Stimulated activated CD8-positive, alpha-beta memory T cell treated with anti-CD3 and anti-CD28 coated beads, Interleukin-15, amount 100 ng/mL, for 4 hours (primary cell): ENCODE measurements at places on chromosomes 3 and 15.

DNA sequence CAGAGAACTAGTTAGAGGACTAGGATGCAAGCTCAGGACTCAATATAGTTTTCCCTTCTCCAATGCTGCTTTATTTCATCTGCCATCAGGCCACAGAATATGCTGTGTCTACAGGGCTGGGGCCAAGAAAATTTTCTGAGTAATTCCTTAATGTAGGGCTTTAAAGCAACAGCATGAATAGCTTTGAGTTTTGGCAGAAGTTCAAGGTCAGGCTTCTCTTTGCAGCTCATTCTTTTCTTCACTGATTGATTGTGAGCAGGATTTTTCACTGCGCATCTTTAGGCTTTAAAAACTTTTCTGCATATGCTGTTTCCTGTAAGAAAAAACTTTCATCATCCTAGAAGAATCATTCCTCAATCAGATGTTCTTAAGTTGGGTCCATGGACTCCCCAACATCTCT, 4.6 kb downstream of the TMEM108 start:
- no peak for DNase-seq

DNA sequence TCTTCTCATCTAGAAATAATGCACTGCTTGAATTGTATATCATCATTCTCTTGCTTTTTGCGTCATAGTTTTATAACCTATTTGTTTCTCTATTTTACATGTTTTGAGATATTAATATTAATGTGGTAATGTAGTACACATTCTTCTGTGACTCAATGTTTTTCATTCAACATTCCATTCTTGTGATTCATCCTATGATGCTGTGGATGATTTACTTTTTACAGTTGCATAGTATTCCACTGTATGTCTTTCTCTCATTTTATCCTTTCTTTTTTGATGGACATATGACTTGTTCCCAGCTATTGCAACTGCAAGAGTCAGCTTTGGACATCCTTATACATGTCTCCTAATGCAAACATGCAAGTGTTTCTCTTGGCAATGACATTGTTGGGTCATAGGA, 20.6 kb upstream of the VEPH1 start:
- DNase-seq, result no peak

DNA sequence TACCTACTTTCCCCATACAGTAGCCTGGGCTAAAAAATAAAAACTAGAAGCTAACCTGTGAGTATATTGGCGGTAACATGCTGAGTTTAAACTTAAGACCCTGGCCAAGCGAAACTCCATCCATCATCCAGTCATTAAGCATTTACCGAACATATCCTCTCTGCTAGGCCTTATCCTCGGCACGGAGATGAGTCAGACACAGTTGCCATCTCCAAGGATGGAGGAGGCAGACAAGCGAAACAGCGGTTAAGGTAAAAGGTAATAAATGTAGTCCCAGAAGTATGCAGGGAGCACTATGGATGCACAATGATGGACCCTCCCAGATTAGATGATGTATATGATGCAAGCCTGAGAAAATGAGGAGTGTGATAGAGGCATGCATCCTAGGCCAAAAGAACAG, 143.6 kb downstream of the RYR3 start:
- no peak for DNase-seq

DNA sequence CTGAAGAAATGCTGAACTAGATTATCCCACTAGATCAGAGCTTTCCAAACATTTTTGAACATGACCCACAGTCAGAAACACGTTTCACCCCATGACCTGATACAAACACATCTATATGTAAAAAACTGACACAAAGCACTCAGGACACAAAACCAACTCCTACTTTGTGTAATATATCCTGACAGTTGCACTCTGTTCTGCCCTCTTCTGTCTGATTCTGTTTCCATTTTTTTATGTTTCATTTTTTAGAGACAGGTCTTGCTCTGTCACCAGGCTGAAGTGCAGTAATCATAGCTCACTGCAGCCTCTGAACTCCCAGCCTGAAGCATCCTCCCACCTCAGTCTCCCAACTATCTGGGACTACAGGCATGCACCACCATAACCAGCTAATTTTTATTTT, 15.8 kb upstream of the RFTN1 start:
- no peak for DNase-seq

DNA sequence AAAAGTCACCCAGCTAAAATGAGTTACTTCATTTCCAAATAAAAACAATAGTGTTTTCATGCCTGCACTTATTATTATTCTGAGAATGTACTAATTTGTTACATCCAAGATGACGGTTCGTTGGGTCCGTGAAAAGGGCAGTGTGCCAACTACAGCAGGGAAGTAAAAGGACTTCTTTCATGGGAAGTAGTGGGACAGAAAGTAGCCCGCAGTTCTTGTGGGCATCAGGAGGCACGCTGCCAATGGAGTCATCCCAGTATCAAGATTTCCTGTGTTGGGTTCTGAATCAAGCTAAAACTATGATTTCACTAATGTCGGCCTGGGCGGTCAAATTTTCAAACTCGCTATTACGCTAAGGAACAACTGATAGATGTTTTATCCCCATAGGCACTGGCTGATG, 254.5 kb upstream of the SOX2 start:
- DNase-seq, result no peak
